ENCODE measurements at places on chromosomes 5 and 9.
A peak's percentile ranks its signal among the peaks of the same experiment; 100 is the strongest.

GRCh38 chr9:36158917-36159316, 10.3 kb upstream of the CCIN start:
- no peak overlapping the region for H3K4me3 ChIP-seq
- H3K36me3 ChIP-seq = peaks cover 53% of the 10 kb centered on the region
- H3K27me3 ChIP-seq = no peaks in the 10 kb centered on the region
- DNase-seq = no peak
- H3K4me1 ChIP-seq = peaks cover 26% of the 10 kb centered on the region

DNA sequence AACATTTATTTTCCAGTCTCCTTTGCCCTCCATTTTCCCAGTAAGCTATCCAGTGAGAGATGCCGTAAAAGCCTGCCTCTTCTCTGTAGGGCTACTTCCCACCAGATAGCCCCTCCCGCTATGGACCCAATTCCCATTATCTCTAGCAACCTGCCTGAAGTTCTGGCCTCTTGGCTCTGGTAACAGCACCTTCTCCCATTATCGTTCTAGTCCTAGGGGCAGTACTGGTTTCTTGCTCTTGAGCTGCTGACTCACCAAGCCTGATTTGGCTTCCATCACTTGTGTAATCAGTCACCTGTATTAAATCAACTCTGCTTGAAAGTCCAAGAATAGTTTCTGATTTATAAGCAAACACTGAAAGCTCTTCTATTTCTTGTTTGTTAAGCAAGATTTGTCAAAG, 42.8 kb upstream of the PARP8 start:
- peaks cover 5% of the 10 kb centered on the region for H3K4me1 ChIP-seq
- H3K36me3 ChIP-seq = peaks cover 12% of the 10 kb centered on the region
- H3K27me3 ChIP-seq = no peaks in the 10 kb centered on the region
- H3K4me3 ChIP-seq = no peak overlapping the region
- H3K27ac ChIP-seq = no peak overlapping the region
- DNase-seq = no peak

GRCh38 chr9:133825555-133826218, 87.5 kb upstream of the SARDH start:
- no peaks in the 10 kb centered on the region for H3K36me3 ChIP-seq
- no peak for DNase-seq
- H3K4me3 ChIP-seq = no peak overlapping the region
- no peak overlapping the region for H3K27ac ChIP-seq

DNA sequence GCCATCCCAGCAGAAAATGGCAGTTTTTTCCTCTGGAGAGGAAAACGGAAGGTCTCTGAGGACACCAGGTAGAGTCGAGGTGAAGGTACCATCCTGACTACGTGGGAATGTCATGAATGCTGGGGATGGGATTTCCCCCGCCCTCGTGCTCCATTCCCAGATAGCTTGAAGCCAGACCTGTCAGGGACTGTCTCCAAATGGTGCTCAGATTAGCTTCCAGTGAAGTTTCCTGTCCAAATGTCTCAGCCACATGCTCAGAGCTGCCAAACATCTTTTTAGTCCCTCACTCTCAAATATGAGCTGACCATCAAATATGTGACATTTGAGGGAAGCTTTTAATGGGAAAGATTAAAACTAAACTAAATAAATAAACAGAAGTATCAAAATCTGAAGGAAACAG, 7.6 kb upstream of the ANKRD34B start:
- H3K4me3 ChIP-seq = no peak overlapping the region
- H3K27ac ChIP-seq = no peak overlapping the region
- no peak for DNase-seq

DNA sequence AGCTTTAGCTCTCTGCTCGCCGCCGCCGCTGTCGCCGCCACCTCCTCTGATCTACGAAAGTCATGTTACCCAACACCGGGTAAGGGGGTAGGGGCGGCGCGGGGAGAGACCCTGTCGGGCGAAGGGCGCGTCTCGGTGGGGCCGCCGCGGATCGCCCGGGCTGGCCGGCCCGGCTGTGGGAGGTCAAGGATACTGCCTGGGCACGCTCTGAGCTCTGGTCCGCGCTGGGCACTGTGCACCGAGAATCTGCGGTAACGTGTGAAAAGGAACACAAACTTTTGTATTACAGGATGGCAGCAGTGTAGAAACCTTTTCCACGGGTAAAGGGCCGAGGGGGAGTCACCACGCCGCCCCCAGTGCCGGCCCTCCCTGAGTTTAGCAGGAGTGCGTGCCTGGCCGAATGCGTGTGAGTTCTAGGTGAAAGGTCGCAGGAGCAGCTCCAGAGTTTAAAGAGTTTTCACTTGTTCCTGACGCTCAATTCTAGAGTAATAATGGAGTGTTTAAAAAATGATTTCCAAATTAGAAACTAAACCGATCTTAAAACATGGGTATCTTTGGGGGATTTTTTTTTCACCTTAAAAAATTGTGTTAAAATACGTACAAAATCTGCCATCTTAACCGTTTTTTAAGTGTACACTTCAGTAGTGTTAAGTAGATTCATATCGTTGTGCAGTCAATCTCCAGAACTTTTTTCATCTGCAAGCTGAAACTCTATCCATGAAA, at the start of gene HSDL2:
TSS of gene HSDL2 (plus strand) at position 7 of the 723 bp plus-strand sequence. CDS start at position 63, 56 bp downstream.
- peaks cover 53% of the 10 kb centered on the region for H3K4me1 ChIP-seq
- H3K27me3 ChIP-seq = no peaks in the 10 kb centered on the region
- H3K27ac ChIP-seq = peak within 1 kb of the TSS; percentile 99
- H3K4me3 ChIP-seq = peak within 1 kb of the TSS; percentile 99
- H3K36me3 ChIP-seq = peaks cover 10% of the 10 kb centered on the region

DNA sequence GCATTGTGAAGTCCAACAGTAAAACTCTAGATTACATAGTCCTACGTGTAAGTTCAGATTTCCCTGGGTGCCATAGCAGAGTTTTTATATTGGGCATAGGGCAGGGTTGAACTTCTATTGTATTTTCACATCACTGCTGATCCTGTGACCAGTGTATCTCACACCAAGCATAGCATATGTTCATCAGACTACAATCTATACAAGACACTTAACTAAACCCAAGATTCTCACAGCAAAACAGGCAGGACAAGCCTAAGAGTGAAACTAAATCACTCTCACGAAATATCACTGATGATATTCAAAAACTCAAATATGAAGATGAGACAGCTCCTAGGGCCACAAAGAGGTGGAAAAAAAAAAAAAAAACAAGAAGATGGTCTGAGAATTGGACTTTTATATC, 3.2 kb upstream of the PPP1R2B start:
- no peaks in the 10 kb centered on the region for H3K4me1 ChIP-seq
- H3K4me3 ChIP-seq = no peak overlapping the region

- H3K27ac ChIP-seq = no peak overlapping the region
- H3K36me3 ChIP-seq = no peaks in the 10 kb centered on the region
- peaks cover 65% of the 10 kb centered on the region for H3K27me3 ChIP-seq
- H3K4me1 ChIP-seq = peaks cover 9% of the 10 kb centered on the region
- peak; percentile 76 for DNase-seq
- no peak overlapping the region for H3K4me3 ChIP-seq
These were observed 9.2 kb upstream of the GPRIN1 start for GRCh38 chr5:176619203-176619568.

DNA sequence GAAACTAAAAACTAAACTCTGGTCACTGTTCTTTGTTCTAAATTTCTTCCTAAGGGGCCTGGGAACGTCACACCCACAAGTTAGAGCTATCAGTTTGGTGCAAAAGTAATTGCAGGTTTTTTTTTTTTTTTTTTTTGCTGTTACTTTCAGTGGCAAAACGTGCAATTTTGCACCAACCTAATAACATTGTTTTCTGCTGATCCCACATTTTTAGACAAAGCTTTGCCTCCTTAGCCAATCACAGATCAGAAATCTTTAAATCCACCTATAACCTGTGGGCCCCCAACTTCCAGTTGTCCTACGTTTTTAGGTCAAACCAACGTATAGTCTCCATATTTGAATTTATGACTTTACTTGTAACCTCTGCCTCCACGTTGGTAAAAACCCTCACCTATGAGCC, 11.1 kb upstream of the MED10 start:
- H3K27me3 ChIP-seq = peaks cover 12% of the 10 kb centered on the region
- H3K36me3 ChIP-seq = no peaks in the 10 kb centered on the region
- no peak overlapping the region for H3K27ac ChIP-seq
- H3K4me1 ChIP-seq = peaks cover 10% of the 10 kb centered on the region
- no peak overlapping the region for H3K4me3 ChIP-seq

- H3K27ac ChIP-seq = peak overlapping the region; percentile 88
- H3K27me3 ChIP-seq = peaks cover 8% of the 10 kb centered on the region
- no peak overlapping the region for H3K4me3 ChIP-seq
- peaks cover 4% of the 10 kb centered on the region for H3K36me3 ChIP-seq
These were observed 37.3 kb downstream of the SARDH start for GRCh38 chr9:133700819-133701320.

GRCh38 chr9:134620751-134621557, 20.6 kb upstream of the COL5A1 start:
- DNase-seq = no peak
- H3K36me3 ChIP-seq = no peaks in the 10 kb centered on the region
- no peaks in the 10 kb centered on the region for H3K4me1 ChIP-seq
- H3K27ac ChIP-seq = no peak overlapping the region

GRCh38 chr5:57761513-57761912, 278.9 kb upstream of the ACTBL2 start:
- H3K27me3 ChIP-seq = peaks cover 2% of the 10 kb centered on the region
- no peaks in the 10 kb centered on the region for H3K4me1 ChIP-seq
- H3K36me3 ChIP-seq = no peaks in the 10 kb centered on the region

- no peak overlapping the region for H3K4me3 ChIP-seq
- H3K4me1 ChIP-seq = peaks cover 2% of the 10 kb centered on the region
- peaks cover 15% of the 10 kb centered on the region for H3K27me3 ChIP-seq
- peaks cover 9% of the 10 kb centered on the region for H3K36me3 ChIP-seq
- H3K27ac ChIP-seq = no peak overlapping the region
- DNase-seq = no peak
These were observed 35.3 kb upstream of the MACIR start for GRCh38 chr5:103223031-103223955.

DNA sequence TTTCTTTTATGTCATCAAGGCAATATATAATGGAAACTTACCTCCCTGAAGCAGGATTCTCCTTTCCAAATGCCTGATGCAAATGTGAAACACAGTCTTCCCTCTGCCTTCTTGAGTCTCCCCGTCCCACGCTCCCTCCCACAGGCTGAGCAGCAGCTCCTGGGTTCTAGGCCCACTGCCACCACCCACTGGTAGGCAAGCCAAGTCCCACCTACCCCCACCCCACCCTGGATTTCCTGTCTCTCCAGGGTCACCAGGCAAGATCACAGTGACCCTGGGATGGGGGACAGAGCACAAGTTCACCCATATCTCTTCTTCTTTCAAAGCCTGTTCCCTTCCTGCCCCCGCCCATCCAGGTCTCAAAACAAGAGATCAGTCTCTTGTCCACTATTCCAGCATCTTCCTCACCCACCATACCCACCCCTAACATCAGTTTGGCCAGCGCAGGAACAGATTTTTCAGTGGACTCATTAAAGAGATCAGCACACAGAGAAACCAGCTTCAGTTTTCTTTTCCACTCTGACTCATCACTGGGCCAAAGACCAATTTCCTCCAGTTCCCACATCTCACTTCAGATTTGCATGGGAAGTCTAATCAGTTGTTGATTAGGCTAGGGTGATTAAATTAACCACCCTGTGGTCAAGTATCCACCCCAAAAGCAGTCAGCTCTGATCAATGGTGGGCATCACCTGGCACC, 151.5 kb downstream of the ACTL7B start:
- H3K27ac ChIP-seq = no peak overlapping the region
- no peaks in the 10 kb centered on the region for H3K27me3 ChIP-seq
- no peak overlapping the region for H3K4me3 ChIP-seq
- DNase-seq = no peak
- H3K36me3 ChIP-seq = no peaks in the 10 kb centered on the region

DNA sequence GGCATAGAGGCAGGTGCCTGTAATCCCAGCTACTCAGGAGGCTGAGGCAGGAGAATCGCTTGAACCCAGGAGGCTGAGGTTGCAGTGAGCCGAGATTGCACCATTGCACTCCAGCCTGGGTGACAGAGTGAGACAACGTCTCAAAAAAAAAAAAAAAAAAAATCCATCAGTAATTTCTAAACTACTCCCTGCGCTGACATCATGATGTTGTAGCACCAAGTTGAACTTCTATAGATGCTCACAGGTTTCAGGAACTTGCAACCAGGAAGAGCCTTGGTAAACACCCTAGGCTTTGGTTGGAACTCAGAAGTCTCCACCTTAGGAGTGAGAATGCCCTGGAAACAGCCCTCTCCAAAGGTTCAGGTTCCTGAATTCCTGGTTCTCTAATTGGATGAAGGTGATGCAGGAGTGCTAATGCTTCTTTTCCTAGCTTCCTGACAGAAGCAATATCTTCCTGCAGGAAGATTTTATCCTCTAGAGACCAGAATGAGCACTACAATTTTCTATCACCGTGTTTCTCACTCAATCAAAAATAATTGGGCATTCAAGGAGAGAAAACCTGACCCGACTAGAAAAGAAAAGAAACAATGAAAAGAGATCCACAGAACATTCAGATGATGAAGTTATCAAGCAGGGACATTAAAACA, 469.6 kb downstream of the GADD45G start:
- H3K36me3 ChIP-seq = no peaks in the 10 kb centered on the region
- H3K27ac ChIP-seq = no peak overlapping the region
- H3K4me3 ChIP-seq = no peak overlapping the region
- peaks cover 19% of the 10 kb centered on the region for H3K4me1 ChIP-seq

GRCh38 chr9:80602291-80602690, 1030.5 kb downstream of the TLE4 start:
- no peak for DNase-seq
- H3K36me3 ChIP-seq = no peaks in the 10 kb centered on the region
- no peaks in the 10 kb centered on the region for H3K27me3 ChIP-seq
- H3K4me3 ChIP-seq = no peak overlapping the region
- no peak overlapping the region for H3K27ac ChIP-seq

GRCh38 chr5:109942646-109943045, 252.9 kb downstream of the MAN2A1 start:
- no peak for DNase-seq
- peaks cover 25% of the 10 kb centered on the region for H3K4me1 ChIP-seq
- H3K27ac ChIP-seq = no peak overlapping the region
- peaks cover 2% of the 10 kb centered on the region for H3K36me3 ChIP-seq
- H3K27me3 ChIP-seq = no peaks in the 10 kb centered on the region
- H3K4me3 ChIP-seq = no peak overlapping the region

GRCh38 chr9:73649552-73649951, 497.9 kb downstream of the ANXA1 start:
- no peak overlapping the region for H3K27ac ChIP-seq
- no peak for DNase-seq
- no peaks in the 10 kb centered on the region for H3K27me3 ChIP-seq
- no peaks in the 10 kb centered on the region for H3K36me3 ChIP-seq

- no peaks in the 10 kb centered on the region for H3K36me3 ChIP-seq
- H3K27ac ChIP-seq = peak overlapping the region; percentile 54
- peak overlapping the region; percentile 28 for H3K4me3 ChIP-seq
These were observed 1.2 kb downstream of the MAP1B start for GRCh38 chr5:72108202-72109061.

Measured in activated CD4-positive, alpha-beta T cell treated with anti-CD3 and anti-CD28 coated beads, Interleukin-2, amount 10 ng/mL, durations not matched to agents 7 days and 5 days (primary cell).